ENCODE measurements at places on chromosomes 16 and 17.

DNA sequence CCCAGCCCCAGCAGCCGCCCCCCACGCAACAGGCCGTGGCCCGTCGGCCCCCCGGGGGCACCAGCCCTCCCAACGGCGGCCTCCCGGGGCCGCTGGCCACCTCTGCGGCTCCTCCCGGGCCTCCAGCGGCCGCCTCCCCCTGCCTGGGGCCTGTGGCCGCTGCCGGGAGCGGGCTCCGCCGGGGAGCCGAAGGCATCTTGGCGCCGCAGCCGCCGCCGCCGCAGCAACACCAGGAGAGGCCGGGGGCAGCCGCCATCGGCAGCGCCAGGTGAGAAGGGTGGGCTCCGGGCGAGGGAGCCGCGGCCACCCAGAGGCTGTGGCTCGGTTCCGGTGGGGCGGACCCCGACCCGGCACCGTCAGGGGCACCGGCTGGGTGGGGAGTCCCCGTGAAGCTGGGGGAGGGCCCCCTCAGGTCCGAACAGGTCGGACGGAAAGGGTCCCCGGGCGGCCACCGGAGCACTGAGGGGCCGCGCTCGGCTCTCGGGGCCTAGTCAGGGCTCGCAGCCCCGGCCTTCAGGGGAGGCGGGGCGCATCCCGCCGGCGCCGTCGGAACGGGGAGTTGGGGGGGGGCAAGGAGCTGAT lies 583 bp downstream of the ATXN2L start:
- no peak for DNase-seq

- DNase-seq = no peak
These were observed 17.5 kb downstream of the FANCA start for GRCh38 chr16:89798832-89799370.

- peak; percentile 76 for DNase-seq
These were observed 5.4 kb downstream of the ATPAF2 start for GRCh38 chr17:18033442-18034099.

DNA sequence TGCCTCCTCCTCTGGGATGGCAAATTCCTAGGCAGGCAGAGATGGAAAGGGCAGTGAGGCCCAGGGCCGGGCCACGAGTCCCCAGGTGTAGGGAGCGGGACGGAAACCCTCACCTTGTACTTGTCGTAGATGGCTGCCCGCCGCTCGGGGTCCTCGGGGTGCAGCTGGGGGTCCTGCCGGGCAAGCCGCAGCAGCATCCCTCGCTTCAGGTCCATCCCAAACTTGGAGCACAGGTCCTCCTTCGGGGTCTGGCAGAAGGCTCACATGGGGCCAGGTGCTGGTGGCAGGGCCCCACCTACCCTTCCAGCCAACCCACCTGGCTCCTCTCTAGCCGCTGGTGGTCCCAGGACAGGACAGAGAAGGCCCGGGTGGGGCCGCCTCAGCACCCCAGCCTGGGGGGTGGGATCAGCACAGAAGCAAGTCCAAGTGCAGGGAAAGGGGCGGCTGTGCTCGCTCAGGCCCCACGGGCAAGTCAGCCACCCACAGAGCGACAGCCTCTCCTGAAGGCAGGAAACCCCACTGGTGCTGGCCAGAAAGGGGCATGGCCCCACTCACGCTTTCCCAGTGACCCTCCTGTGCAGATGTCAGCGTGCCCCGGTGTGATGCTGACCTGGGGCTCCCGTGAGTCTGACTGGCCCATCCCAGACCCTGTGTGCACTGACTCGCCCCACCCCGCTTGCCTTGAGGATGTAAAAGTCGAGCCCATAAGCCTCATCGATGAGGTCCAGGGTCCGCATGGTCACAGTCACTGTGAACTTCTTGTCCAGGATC lies 1.8 kb downstream of the MRPL28 start:
- DNase-seq = no peak

DNA sequence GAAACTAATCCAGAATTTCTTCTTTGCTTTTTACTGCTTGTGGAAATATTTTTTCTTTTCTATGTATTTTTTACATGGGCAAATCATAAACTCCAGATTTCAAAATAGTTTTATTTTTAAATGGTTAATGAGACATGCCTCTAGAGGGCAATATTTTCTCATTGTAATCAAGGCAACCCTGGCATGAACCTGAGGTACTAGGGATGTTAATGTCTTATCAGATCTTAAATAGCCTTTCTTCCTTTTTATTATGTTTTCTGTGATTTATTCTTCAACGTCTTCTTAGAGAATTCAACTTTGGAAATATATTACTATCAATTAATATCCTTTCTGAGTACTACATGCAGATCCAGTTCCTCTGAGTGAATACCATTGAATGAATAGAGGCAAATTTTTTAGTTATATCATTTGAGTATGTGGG lies 324.7 kb downstream of the BCAS3 start:
- peak; percentile 9 for DNase-seq

DNA sequence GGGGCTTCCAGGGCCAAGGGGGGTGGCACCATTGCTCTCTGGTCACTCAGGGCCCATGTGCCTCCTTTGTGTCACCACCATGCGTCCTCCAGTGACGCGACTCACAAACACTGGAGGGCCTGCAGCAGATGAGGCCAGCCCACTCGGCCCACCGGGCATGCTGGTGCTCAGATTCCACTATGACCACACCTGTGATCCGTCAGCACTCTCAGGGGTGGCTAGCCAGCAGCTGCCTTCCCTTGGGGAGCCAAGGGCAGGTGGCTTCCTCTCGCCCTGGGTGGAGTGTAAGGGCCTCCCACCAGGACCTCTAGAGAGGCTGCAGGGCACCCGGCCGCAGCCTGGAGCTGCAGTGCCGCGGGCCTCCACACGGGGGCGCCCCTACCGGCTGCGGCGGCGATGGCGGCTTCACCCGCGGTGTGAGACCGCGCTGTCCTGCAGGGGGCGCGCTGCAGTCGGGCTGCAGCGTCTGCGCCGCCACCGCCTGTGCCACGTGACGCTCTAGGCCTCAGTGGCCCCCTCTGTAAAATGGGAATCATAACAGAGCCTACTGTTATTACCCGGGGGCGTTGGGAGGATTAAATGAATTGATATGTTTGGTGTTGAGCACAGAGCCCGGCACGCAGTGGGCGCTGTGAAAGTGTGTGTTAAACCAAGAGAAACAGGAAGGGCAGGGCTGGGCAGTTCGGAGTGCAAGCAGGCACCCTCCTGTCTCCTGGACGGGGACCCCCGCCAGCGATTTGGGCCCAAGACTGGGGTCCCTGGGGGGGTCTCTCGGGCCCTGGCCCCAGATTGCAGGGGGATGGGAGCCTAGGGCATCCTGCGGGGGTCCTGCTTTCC lies 192.4 kb upstream of the GSE1 start:
- peak; percentile 92 for DNase-seq

DNA sequence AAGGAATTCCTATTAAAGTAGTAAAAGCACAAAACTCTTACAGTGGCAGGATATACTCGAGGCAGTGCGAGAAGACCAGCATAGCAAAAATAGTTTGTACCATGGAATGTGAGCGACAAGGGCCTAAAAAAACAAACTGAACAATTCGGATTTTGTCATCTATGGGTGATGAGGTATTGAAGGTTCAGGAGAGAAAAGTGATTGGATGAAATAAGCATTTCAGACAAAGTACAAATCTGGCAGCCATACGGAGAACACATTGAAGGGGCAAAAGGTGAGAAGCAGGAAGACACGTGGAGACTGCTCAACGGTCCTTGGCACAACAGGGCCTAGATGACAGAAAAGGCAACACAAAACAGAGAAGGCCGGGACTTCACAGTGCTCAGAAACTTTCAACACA lies 22.5 kb downstream of the MYH10 start:
- no peak for DNase-seq

DNA sequence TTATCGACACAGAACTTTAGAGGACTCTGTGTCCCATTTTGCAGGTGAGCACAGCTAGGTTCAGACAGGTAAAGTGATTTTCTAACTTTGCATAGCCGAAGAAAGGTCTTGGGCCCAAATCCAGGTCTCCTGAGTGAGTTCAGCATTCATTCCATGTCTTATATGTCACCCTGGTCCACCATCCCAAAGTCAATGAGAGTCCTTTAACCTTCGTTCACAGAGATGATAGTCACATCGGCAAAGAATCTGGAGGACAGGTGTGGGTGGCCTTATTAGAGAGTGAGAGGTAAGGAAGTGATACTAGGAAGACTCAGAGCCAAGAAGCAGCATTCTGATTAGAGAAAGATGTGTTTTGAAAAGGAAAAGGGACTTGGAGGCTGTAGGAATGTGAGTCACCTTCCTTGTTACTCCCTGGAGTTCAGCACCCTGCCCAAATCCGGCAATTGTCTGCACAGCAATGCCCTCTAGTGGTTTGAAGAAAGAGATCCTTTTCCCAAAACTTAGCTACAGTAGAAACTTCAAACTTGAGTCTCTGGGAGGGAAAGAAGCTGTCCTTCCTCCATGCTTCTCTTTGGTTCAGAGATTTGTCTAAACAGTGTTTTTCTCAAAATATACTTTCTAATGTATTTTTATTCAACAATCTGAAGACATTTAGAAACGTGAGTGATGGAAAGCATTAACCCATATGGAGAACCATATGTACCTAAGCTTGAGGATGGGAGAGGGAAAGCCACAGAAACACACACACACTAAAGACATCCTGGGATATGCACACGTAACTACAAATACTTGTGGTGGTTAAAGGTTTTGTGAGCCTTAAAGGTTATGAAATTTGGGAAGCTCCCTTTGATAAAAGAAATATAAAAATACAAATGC lies 96.4 kb upstream of the SHISA6 start:
- peak; percentile 14 for DNase-seq

- DNase-seq = no peak
These were observed 41.8 kb upstream of the SLC12A3 start for GRCh38 chr16:56823081-56823733.

DNA sequence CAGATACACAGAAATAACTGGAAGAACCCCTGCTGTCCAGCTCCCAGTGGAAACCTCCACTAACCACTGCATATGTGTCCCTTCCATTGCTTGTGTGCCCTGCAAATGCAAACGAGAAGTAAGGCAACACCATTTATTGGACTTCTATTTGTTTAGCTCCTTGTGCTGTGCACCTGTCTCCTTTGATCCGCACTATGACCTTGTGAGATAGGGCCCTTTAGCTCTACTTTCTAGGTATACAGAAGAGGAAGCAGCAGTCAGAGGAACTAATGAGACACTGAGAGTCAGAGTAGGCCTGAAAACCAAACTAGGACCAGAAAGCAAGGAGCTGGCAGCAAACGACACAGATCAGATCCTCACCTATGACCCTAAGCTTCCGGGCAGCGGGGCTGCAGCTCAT lies 22.4 kb downstream of the SOX9 start:
- no peak for DNase-seq

GRCh38 chr16:75532142-75532765 lies 3.7 kb downstream of the CHST5 start:
- no peak for DNase-seq

DNA sequence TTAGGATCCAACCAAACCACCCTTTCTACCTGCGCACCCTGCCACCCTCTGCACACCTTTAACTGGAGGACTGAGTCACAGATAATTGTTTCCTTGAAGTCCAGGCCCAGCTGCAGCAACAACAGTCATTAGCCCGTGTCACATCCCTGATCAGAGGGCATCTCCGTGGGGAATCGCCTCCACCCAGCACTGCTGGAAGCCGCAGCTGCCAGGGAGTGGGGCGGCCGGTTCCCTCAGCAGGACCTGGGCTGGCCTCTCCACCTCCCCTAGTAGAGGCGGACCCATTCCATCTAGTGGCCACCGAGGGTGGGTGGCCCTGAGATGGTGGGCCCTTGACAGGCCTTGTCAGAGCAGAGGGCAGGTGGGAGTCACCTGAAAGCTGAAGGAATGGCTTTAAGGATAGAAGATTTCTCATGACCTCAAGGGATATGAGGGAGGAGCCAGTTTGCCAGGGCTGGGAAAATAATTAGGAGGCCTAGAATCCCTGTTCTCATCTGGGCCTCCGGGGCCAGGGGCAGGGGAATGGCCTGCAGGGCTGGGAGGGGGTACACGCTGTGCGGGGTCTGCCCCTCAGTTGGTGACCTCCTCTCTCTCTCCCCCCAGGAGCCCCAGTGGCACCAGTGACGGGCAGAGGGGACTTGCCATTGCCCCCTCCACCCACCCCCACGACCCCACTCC lies 6.2 kb downstream of the PRSS53 start:
- DNase-seq = no peak

DNA sequence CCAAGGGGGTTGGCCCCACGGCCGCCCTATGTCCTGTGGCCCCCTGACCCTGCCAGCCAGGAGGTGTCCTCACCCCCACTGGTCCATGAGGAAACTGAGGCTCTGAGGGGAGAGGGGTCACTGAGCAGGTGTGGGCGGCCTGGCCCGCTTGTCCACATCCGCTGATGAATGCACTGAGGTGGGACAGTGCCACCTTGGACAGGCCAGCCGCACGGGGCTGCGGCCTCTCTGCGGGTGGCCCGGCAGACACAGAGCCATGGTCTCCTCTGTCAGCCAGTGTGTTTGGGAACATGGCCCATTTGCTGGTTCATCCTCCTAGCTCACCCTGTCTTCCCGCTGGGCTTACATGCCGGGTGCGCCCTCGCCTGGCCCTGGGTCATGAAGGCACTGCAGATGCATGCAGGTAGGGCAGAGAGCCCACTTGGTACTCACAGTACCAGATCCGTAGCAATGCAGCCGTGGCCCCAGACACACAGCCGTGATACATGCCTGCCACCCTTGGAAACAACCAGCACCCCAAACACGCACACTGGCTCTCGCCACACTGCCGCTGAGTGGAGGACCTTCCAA lies 93.9 kb downstream of the ENGASE start:
- DNase-seq = no peak

GRCh38 chr17:82013341-82013740 lies 9.3 kb downstream of the CENPX start:
- DNase-seq = no peak

DNA sequence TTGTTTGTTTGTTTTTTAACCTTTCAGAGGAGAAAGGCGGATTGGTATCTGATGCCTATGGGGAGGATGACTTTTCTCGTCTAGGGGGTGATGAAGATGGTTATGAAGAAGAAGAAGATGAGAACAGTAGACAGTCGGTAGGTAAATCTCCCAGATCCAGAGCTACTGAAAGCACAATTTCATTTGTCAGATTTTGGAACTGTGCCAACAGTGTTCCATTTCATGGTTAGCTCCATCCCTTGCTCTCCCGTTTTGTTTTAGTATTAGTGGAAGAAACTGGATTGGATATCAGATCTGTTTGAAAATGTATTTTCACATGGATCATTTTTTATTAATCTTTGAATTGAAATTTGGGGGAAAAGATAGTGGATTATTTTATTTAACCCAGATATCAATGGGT lies 1.4 kb downstream of the SAP30BP start:
- no peak for DNase-seq

Data from HuH-7 (cell line).